ENCODE measurements at places on chromosomes 1 and 21.

- DNase-seq: no peak
Observed at GRCh38 chr1:201184307-201185122, 6.1 kb upstream of the IGFN1 start.

- DNase-seq: no peak
Observed at GRCh38 chr1:3238703-3239278, 169.8 kb downstream of the PRDM16 start.

GRCh38 chr1:192581131-192581927 is 5.8 kb downstream of the RGS1 start:
- no peak for DNase-seq

DNA sequence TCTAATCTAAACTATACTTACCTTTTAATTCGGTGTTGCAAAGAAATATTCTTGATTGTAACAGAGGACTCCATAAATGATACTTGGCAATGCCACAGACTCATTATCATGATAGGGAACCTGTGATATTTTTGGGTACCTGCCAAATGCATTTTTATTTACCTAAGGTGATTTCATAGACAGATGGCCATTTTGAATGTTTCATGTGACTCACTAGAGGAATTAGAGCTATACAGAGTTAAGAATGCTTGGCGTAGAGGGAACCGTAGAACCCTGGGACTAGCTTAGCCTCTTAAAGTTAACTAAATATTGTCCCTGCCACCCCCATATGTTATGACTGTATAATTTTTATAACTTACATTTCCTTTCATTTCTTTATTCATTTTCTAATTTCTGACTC is 136.1 kb downstream of the DISP1 start:
- DNase-seq: no peak

DNA sequence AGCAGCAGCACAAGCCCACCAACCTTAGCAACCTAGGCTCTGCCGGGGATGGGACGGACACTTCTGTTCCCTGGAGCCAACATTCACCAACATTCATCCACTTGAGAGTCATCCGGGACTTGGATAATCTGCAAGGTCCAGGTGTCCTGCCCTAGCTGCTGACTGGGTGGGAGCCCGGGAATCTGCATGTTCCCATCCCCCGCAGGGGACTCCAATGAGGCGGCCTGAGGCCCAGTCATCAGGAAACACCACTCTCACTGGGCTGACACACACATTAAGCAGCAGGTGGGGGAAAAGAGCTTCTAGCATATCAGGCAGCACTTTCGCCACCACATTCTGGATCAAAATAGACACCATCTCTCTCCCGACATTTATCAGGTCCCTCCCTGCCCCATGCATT is 38.4 kb upstream of the CCSAP start:
- DNase-seq: no peak

DNA sequence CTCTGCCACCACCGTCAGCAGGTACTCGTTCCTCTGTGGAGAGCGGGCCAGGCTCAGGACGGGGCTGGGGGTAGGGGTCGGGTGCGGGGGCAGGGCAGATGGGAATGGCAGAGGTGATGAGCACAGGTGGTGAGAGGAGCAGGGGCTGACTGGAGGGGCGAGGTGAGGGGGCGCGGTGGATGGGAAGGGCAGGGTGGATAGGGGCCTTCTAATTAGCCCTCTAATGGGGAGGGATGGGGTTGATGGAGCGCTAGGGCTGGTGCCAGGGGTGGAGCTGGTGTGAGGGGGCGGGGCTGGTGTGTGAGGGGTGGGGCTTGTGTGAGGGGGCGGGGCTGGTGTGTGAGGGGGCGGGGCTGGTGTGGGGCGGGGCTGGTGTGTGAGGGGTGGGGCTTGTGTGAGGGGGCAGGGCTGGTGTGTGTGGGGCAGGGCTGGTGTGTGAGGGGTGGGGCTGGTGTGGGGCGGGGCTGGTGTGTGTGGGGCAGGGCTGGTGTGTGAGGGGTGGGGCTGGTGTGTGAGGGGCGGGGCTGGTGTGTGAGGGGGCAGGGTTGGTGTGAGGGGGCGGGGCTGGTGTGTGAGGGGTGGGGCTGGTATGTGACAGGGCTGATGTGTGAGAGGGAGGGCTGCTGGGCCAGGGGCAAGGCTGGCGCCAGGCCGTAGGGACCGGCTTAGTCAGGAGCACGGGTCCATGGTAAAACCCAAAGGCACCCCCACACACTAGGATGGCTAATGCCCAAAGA is 5.9 kb downstream of the KRTAP10-1 start:
- DNase-seq: no peak

- DNase-seq: no peak
Observed at GRCh38 chr1:17924578-17924977, 169.4 kb downstream of the ACTL8 start.

DNA sequence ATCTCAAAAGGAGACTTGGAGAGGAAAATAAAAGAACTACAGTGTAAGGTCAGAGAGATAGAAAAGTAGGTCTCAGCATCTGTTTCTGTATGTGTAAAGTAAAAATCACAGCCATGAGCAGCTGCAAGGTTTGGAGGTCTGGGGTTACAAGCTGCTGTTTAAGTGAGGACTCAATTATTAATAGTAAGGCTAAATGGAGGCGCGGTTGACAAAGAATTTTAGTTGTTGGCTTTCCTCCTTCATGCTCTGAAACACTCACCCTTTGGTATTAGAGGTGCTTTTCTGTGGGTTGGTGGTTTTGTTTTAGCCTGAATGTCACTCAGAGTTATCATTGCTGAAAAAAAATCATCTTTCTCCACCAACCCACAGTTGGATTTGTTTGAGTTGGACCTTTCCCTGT is 59.8 kb upstream of the HAO2 start:
- DNase-seq: no peak

DNA sequence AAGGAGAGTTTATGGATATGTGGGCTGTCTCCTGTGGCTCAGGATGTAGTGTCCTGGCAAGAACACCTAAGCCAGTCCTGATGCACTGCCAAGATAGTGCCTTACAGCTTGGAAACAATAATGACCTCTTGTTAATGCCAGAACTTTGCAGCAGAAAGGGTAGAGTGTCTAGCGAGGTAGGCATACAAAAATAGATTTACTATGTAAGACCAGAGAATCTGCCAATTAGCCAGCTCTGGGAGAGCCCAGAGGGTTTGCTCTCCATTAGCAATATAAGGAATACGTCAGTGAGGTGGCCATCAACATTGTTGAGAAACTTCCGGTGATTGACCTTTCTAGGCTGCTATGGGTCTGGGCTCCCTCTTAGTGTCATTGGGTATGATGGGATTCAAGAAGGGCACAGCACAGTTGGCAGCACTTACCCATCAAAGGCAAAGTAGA is 178.5 kb upstream of the GALNT2 start:
- DNase-seq: no peak
